Coronary artery (tissue), 2 donors: ENCODE measurements at places on chromosomes 3 and 15.

- no peak for DNase-seq
Observed at GRCh38 chr15:61829514-61829889, 230.7 kb downstream of the VPS13C start.

GRCh38 chr3:177816667-177817208, 619.5 kb upstream of the TBL1XR1 start:
- no peak for DNase-seq

DNA sequence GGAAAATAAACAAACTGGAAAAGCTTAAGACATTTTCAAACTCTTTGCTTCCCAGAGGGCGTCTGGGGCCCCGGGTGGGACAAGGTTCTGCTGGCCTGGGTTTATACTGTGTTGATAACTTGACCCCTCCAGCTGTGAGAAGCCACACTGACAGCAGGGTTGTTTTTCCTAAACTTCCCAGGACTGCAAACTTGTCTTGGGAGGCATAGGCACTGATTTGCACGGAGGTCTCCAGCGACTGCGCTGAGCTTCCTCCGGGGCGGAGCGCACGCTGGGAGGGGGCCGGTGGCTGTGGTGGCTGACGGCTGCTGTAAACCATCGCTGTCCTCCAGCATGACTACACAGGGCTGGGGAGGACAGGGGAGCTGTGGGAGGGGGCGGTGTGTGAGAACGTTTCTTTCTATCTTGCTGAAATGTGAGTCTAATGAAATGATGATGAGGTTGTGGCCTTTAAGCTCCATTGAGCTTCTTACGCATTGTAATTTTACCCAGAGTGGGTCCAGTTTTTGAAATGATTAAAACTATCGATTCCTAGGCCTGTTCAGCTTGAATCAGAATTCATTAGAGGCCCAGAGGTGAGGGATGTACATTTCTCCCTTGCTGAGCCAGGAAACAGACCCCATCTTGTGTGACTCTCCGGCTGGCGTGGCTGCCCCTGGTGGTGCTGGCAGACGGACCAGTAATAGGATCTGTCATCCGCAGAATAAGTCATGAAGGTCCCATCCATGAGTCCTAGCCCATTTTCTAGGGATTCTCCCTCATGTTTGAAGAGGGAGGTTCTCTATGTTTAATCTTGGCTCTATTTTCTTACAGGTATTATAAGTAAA, 40.5 kb upstream of the VPS8 start:
- DNase-seq, result no peak

- no peak for DNase-seq
Observed at GRCh38 chr3:67048715-67049074, 50.6 kb downstream of the KBTBD8 start.

- no peak for DNase-seq
Observed at GRCh38 chr3:68060191-68060590, 405.8 kb upstream of the SUCLG2 start.
